ENCODE measurements at places on chromosomes 7 and 10. TPM values are rescaled to one million over a fixed set of nuclear protein-coding genes. Genes with fewer than 3 reads are reported as not detected.

Gene VSTM4
- 0.25 TPM for total RNA-seq

Gene PTF1A
- total RNA-seq, result not detected

Gene GNGT1
- total RNA-seq, result not detected

Gene CAV2
- total RNA-seq, result 400 TPM

Gene NRCAM
- total RNA-seq, result 7.0 TPM

Gene SSC4D
- total RNA-seq, result 0.44 TPM

Gene MGAM2
- total RNA-seq, result not detected

Gene ADARB2
- total RNA-seq, result not detected

Gene OR6V1
- not detected for total RNA-seq

Gene PHYHIPL
- not detected for total RNA-seq

Gene TUBB8
- total RNA-seq, result not detected

Gene TECTB
- not detected for total RNA-seq

Gene TET1
- 0.69 TPM for total RNA-seq

Gene ADCYAP1R1
- total RNA-seq, result not detected

Gene ZNF488
- total RNA-seq, result 0.13 TPM

Gene MKI67
- total RNA-seq, result 23.2 TPM

Gene ZNF479
- not detected for total RNA-seq

Gene PSMA2
- total RNA-seq, result 32.8 TPM

Gene LIPM
- total RNA-seq, result not detected

Gene MACROH2A2
- total RNA-seq, result 0.16 TPM

Gene ANKRD61
- not detected for total RNA-seq

Gene OR2A14
- not detected for total RNA-seq

Gene CPA4
- 0.25 TPM for total RNA-seq

Gene PODXL
- 189 TPM for total RNA-seq

Gene BEND7
- total RNA-seq, result 10.0 TPM

Gene OLAH
- total RNA-seq, result 0.16 TPM

Gene ZNF239
- 0.94 TPM for total RNA-seq

Gene MUC3A
- total RNA-seq, result not detected

Gene C10orf105
- not detected for total RNA-seq

Gene ABCB4
- total RNA-seq, result 0.32 TPM

Gene PAPSS2
- total RNA-seq, result 104 TPM
